ENCODE measurements at places on chromosomes 2 and 18.

DNA sequence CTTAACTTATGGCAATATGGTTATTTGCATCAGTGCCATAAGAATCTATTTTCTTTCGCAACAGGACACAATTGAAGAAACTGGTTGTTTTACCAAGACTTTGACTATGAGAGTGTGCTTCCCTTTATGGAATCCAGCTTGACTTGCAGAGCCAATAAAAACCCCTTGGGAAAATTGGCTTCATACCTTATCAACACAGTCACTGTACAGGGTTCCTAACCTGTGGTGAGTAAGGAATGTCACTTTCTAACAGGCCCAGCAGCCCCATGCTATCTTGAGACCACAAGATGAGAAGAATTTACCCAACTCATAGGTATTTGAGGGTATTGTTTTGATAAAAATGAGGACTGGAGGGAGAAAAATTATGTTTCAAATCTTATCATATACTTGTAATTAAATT, 418.5 kb upstream of the MAP2 start:
- no peak for DNase-seq

GRCh38 chr2:231191896-231192872, 6.2 kb upstream of the ARMC9 start:
- DNase-seq, result no peak

- DNase-seq, result no peak
Observed at GRCh38 chr2:51813247-51813646, 781.3 kb upstream of the NRXN1 start.

GRCh38 chr2:150477347-150477746, 10.1 kb downstream of the RND3 start:
- DNase-seq, result no peak

DNA sequence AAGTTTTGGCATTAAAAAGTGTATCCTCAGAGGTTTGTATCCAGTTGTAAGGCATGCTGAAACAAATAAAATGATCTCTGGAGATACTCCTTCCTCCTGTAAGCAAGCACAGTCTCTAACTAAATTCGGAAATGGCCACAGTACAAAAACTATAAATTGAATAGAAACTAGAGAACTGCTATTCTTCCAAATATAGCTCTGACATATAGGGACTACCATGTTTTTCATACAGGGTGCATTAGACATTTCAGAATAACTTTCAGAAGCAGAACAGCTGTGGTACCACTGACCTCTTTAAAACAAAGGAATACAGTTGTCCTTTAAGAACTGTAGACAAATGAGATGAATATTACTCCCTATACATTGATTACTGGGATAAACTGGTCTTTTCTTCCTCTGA, 568.5 kb downstream of the ARHGAP15 start:
- no peak for DNase-seq

DNA sequence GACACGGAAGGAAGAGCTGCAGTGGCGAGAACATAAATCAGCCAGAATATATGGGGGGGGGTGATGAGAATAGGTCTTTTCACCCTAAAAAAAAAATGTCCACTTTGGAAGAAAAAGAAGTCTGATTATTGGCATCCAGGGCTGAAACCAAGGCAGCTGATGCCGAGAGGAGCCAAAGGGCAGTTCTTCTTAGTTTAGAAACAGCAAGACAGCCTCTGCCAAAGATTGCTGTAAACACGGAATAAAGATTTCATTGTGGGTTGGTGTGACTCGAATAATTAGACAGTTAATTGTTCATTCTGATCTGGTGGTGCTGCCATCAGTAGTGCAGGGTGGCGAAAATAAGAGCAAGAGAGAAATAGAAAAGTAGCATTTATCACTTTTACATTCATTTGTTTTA, 3.5 kb downstream of the CDH20 start:
- DNase-seq, result peak; percentile 25

- no peak for DNase-seq
Observed at GRCh38 chr2:120861576-120862191, 126.0 kb downstream of the GLI2 start.

DNA sequence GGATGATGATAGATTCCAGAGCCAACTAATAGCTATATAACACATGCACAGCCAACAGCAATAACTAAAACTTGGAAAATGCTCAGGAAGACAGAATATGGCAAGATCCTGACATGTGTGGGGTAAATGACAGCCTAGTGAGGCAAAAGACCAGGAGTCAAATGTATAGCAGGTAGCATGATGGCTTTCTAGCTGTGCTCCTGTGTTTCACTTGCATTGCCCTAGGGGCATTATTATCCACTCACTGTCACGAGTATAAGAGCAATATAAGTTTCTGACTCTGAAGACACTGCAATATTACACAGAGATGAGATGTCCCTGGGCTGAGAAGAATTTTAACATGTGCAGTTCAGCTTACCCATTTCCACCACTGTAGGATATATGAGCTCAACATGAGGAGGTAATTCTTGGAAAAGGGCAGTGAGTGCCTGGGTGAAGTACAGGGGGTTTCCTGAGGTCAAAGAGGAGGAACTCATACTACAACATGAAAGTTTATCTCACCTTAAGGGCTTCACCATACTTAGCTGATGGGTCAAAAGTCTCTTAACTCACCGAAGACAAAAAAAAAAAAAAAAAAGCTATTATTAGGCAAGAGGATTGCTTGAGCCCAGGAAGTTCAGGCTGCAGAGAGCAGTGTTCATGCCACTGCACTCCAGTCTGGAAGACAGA, 1385.6 kb upstream of the SLC39A10 start:
- DNase-seq, result no peak

- no peak for DNase-seq
Observed at GRCh38 chr2:86138736-86139625, 32.9 kb downstream of the PTCD3 start.

DNA sequence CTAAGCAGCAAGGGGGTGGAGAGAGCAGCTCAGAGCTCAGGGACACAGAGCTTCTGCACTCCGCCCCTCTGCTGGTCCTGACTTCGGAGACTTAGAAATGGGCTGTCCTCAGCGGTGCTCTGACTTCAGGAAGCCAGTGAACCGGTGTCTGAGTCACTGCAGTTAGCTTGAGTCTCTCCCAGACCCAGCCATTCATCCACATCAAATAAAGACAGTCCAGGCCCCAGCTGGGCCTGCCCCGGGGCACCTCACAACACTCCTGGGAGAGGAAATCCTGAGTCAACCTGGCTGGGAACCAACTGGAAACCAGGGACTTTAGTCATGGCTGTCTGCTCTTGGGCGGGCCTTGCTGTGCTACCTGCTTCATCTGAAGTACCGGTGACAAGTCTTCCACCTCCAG, 5.4 kb upstream of the ITGB6 start:
- no peak for DNase-seq

DNA sequence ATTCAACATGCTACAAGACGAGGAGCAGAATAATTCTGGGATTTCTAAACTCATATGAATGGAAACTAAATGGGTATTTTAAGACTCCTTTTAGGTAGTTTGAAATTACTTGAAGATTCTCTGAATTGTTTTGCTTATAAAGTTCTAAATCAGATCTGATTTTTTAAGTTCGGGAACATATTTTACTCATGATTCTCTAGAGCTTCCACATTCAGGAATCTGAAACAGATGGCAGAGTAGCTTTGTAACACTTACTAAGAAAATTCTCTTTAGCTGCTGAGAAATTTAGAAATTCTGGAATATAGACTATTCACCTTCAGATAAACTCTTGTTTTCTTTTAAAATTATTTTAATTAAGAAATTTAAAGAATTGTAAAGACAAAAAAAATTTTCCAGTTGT, 13.7 kb downstream of the RBBP8 start:
- no peak for DNase-seq

DNA sequence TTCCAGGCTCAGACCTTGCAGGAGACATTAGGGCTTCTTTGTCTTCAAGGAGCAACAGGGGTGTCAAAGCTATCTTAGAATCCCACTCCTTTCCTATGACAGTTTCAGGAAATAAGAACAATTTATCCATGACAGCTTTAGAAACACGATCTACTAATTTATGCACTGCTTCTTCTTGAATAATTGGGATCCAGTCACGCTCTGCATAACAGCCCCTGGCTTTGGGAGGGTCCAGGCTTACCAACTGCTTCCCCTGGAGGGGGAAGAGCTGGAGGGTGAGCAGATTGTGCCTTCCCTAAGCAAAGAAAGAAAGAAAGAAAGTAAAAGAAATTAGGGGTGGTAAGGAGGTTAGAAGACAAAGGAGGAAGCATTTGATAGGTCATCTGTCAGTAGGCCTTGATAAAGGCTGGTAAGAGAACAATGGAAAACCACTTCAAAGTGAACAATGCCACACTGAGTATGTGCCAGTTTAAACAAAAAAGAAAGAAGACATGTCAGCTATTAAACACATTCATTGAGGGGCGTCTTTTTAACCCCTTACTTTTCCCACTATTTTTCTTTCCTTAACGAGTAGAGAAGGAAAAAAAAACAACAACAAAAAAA, 327.6 kb downstream of the DCC start:
- no peak for DNase-seq
